Nephron progenitor cell (in vitro differentiated cells): ENCODE measurements at places on chromosomes 11 and 22.

- no peak for DNase-seq
Observed at GRCh38 chr22:24310969-24311368, 40.3 kb downstream of the SPECC1L start.

DNA sequence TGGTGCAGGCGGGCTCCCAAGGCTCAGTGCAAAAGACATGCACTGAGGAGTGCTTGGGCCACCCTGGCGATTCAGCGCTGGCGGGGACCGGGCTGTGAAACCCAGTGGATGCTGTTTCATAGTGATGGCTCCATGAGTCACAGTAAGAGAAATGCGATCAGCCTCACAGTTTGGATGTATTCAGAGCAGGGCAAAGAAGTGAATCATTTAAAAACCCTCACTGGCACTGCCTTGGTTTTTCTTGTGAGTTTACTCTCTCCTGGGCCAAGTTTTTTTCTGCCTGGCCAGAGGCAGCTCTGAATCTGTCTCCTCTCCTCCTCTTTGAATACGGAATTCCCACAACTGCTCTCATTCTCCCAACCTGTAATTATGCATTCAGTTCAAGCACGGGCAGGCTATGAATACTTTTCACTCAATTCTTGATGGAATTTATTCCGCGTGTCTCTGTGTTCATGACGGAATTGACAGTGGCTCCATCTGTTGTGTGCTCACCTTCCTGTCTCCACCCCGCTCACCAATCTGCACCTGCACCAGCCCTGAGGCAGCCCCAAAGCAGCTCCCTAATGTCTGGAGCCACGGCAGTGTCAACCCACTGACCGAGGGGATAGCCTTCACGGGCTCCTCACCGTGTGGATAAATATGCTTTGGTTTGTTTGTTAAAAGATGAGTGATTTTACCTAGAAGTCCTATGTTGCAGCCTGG is 14.9 kb downstream of the ADAMTS8 start:
- no peak for DNase-seq

- no peak for DNase-seq
Observed at GRCh38 chr11:23284631-23285030, 424.4 kb upstream of the CCDC179 start.

- DNase-seq = no peak
Observed at GRCh38 chr22:41620589-41621098, at the start of gene DESI1. TSS of gene DESI1 (minus strand) at chr22:41621043. CDS start at chr22:41620839, 204 bp downstream.

DNA sequence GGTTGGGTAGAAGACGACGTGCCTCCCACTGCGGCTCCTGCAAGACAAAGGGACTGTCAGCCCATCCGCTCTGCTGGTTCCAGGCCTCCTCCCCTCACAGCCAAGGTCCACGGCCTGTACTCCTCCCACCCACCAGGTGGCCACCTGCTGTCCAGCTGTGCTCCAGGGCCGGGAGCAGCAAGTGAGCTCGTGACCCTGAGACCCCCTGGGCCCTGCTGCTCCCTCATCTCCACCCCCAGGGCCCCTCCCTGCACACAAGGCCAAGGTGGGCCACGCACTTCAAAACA is 27.4 kb downstream of the TSPAN4 start:
- DNase-seq = peak; percentile 53

- DNase-seq = no peak
Observed at GRCh38 chr22:23743303-23743705, 7.6 kb downstream of the ZNF70 start.
